ENCODE measurements at places on chromosomes 1 and 21. TPM values are rescaled to one million over a fixed set of nuclear protein-coding genes. Genes with fewer than 3 reads are reported as not detected.

DNA sequence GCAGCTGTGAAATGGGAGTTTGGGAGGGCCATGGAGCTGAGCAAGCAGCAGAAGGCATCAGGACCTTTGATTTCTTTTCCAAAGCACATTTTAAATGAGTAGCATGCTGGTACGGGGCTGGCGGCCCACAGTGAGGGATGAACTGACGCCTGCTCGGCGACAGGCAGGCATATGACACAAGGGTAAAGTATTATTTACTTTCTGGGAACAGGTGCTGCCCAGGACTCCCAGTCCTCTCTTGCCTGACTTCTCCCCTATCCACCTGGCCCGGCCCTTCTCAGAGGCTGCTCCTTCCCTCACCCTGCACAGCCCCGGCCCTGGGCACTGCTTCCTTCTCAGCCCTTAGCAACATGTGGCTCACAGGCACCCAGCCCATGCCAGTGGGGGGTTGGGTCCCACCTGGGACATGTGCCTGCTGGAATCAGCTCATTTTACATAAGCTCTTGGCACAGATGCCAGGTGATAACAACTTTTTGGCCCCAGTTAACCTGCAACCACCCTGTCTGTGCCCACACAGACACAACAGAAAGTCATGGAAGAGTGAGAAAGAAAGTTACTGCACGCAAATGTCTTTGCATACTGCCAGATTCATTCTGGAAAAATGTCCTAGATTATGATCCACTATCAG, 112.3 kb upstream of the GADD45A start:
- DNase-seq = peak; percentile 84

DNA sequence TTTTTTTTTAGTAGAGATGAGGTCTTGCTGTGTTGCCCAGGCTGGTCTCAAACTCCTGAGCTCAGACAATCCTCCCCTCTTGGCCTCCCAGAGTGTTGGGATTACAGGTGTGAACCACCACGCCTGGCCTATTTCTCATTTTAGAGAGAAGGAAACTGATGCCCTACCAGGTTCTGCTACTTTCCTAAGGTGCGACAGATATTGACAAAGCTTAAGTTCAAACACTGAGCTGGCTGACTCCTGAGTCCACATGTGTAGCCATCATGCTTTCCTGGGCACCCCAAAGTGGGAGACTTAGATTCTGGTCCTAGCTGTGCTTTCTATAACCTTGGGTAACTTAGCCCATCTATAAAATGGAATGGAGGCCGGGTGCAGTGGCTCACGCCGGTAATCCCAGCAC, 5.1 kb upstream of the TMEM222 start:
- no peak for DNase-seq

DNA sequence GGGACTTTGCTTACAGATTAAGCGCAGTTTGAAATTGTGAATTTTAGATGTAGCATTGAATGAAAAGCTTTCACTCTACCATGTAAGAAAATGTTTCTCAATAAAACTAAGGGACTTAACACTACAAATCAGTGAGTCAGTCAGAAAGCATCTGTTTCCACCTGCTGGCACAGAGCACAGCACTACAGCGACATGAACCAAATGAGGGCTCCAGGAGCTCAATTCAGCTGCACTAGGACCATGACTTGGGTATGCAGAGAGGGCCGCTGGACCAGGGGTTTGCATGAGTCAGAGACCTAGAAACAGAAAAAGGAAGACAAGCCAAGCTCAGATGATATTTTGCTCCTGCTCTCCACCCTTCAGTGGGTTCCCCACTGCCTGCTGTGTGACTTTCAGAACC, 5.2 kb downstream of the SUSD4 start:
- DNase-seq = no peak

- no peak for DNase-seq
These were observed 38.7 kb upstream of the IPO9 start for GRCh38 chr1:201790261-201790660.

The WDR64 gene
- total RNA-seq = not detected

DNA sequence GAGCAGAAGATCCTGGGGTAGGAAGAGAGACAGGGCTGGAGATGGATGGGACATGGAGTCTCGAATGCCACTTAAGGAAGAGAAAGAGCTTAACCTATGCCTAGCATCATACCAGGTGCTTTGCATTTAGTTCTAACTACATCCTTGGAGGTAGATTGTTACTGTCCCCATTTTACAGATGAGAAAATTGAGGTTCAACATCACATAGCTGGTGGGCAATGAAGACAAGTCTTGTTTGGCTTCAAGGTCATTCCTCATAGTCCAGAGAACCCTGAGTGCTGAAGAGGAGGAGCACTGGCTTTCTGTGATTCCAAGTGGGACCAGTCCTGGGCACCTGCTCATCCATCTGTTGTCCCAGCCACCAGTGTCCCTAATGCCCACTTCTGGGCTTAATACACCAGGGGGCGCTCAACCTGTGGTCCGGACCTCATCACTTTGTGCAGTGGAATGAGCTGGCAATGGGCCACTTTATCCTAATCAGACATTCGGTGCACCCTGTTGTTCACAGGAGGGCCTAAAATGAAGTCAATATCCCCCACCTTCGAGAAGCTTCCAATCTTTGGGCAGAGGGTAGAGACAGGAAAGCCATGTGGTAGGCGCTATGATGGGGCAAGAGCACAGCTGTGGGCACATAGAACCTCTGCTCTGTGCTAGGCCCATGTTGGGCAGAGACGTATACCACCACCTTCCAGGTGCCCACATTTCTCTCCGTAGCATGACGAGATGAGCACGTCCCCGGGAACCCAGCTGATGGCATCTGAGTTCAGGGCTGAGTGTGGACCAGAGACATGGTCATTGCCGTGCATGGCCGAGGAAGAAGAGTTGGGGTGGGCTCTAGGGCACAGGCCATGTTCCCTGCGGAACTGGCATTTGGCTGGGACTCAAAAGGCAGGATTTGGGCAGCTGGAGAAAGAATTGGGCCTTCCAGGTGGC, 9.2 kb downstream of the RPS6KA1 start:
- DNase-seq = no peak

GRCh38 chr21:44767834-44768831, 33.5 kb downstream of the UBE2G2 start:
- peak; percentile 37 for DNase-seq

- no peak for DNase-seq
These were observed 124.3 kb downstream of the ATG4C start for GRCh38 chr1:62908168-62908695.

- no peak for DNase-seq
These were observed 42.3 kb downstream of the NVL start for GRCh38 chr1:224287714-224288113.

DNA sequence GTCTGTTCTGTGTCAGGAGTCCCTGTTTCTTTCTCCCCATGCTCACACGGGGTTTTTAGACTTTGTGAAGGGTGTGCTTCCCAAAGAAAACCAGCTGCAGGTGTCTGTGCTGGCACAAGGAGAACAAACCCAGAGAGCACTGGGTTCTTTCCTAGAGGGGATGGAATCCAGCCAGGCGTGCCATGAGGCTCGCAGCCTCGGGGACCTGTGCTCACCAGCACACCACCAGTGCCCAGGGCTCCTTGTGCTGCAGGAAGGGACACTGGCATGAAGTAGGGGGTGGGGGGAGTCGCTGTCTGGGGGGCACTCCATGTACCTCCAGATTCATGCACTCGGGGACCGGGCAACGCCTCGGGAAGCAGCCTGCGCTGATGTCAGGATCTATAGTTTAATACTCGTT, 57.9 kb downstream of the AGPAT3 start:
- DNase-seq = no peak

The ABCG1 gene
- total RNA-seq = 20.1 TPM

The MYBPH gene
- total RNA-seq = not detected

- no peak for DNase-seq
These were observed 87.0 kb upstream of the GALNT2 start for GRCh38 chr1:229980009-229980408.

The FOXO6 gene
- total RNA-seq = 8.6 TPM

DNA sequence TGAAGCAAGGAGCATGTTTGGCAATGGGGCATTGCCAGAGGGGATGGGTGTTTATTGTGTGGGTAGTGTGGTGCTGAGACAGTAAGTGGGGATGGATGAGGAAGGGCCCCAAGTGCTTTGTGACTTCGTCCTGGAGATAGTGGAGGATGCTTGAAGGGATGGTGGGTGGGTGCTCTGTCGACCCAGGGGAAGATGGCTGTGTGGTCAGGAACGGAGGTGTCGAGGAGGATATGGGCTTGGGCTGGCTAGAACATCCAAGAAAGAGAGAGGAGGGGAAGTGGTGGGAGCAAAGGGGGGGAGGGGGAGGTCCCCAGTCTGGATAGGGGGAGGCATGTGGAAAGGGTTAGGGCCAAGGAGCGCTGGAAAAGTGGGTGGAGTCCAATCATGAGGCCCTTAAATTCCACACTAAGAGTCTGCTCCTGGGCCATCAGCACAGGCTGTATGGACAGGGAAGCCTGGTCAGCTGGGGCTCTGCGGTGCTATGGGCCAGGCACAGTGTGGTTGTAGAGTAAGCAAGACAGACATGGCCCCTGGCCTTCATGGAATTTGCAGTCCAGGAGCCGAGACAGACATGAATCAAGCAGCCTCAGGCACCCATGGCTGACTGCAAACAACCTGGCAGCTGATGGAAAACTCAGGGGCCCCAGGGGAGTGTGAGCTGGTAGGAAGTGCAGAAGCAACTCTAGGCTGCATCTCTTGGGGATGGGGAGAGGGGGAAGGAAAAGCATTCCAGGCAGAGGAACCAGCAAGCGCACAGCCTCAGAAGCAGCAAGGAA, 36.3 kb downstream of the EDN2 start:
- DNase-seq = no peak

DNA sequence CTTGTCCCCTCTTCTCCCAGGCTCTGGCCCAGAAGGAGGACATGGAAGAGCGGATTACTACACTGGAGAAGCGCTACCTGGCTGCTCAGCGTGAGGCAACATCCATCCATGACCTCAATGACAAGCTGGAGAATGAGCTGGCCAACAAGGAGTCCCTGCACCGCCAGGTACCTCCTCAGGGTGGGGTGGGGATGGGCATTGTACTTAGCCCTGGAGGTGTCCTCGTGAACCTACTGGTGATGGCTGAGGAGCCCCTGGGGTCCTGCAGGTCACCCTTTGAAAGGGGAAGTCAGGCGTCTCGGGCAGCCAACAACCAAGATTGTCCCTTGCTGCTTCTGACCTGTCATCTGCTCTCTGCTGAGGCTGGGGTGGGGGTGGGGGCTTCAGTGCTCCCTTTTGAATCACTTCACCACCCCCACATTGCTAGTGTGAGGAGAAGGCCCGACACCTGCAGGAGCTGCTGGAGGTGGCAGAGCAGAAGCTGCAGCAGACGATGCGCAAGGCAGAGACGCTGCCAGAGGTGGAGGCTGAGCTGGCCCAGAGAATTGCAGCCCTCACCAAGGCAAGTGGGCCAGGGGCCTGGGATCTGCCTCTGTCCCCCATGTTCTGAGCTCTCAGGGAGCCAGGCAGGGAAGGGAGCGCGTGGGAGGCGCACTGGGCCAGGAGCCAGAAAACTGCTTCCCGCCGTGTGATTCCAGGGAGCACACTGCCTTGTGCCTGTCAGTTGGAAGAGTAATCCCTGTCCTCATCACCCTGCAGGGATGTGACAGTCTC, 19.7 kb downstream of the PPFIA4 start:
- no peak for DNase-seq

- DNase-seq = no peak
These were observed 122.3 kb downstream of the GRIK1 start for GRCh38 chr21:29817450-29817849.

The NBPF6 gene
- not detected for total RNA-seq

The GPR153 gene
- 7.2 TPM for total RNA-seq

The HTR1D gene
- total RNA-seq = 0.91 TPM

DNA sequence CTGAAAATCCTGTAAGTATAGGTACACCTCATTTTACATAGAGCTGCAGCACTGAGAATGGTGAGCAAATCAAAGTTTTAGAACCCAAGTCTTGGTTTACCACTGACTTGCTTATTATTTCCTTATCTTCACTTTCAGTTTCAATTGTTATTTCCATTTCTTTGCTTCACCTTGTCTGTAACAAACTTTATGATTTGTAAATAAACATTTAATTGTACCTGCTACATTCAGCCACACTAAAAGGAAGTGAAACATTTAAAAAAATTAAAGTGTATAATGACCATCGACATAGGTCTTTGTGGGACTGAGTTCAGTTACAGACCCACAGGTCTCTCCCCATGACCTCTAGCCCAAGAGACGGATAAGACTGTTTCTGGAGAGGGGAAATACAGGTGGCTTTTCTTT, 34.4 kb downstream of the LGR6 start:
- DNase-seq = no peak

The LRRC8D gene
- total RNA-seq = 17.8 TPM

GRCh38 chr21:44702973-44703730, 6.2 kb downstream of the KRTAP10-12 start:
- DNase-seq = no peak

- no peak for DNase-seq
These were observed 60.5 kb downstream of the CAPN9 start for GRCh38 chr1:230807561-230808280.

The DR1 gene
- total RNA-seq = 50.1 TPM

GRCh38 chr1:94951509-94952208, 24.7 kb upstream of the CNN3 start:
- DNase-seq = no peak

- DNase-seq = no peak
These were observed 515.9 kb downstream of the PLPP3 start for GRCh38 chr1:56063461-56063860.

- no peak for DNase-seq
These were observed 159.9 kb upstream of the RUNX1 start for GRCh38 chr21:35208810-35209517.

The OR2G6 gene
- not detected for total RNA-seq

DNA sequence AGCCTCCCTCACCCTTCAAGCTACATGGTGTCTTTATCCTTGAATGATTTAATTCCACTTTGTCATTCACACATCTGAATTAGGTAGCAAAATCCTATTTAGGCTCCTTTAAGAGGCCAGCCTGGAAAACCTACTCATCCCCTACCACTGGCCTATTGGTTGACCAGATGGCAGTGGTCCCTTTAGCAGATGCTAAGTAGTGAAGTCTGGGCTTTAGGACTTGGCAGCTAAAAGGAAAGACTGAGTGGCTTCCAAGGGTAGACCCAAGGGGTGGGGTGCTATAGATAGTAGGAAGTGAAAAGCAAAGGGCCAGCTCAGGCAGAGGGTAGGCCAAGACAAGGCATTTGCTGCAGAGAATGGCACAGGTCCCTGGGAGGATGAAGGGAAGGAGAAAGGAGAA, 46.6 kb downstream of the KCNJ6 start:
- no peak for DNase-seq

The KAZN gene
- total RNA-seq = 40.6 TPM

- DNase-seq = no peak
These were observed 59.9 kb upstream of the ZSWIM5 start for GRCh38 chr1:45266151-45266801.

DNA sequence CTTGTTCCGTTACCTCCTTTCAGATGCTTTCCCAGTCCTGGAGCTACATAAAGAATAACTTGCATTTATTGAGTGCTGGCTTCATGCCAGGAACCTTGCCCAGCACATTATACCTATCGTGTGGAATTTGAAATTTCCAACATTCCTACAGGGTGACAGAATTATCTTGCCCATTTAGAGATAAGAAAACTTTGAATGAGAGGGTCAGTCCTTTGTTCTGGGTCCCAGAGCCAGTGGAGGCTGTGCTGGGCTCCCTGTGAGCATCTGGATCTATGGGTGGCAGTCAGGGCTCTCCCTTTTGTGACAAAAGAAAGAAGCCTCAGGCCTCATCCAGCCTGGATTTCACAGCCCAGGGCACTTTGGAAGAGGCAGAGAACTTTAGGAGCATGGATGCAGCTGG, 3.2 kb downstream of the GSTM4 start:
- DNase-seq = no peak

- no peak for DNase-seq
These were observed 241.0 kb downstream of the GPATCH2 start for GRCh38 chr1:217389895-217390294.

GRCh38 chr1:153357076-153357852, 390 bp upstream of the S100A9 start:
- DNase-seq = peak; percentile 86
